Activated naive CD8-positive, alpha-beta T cell treated with anti-CD3 and anti-CD28 coated beads for 36 hours (primary cell): ENCODE measurements at places on chromosomes 1 and 21.
A peak's percentile ranks its signal among the peaks of the same experiment; 100 is the strongest.

GRCh38 chr1:203464743-203465142, 10.9 kb upstream of the PRELP start:
- no peak for DNase-seq

- no peak for DNase-seq
Measured at GRCh38 chr1:192807211-192808162, 1.4 kb upstream of the RGS2 start.

DNA sequence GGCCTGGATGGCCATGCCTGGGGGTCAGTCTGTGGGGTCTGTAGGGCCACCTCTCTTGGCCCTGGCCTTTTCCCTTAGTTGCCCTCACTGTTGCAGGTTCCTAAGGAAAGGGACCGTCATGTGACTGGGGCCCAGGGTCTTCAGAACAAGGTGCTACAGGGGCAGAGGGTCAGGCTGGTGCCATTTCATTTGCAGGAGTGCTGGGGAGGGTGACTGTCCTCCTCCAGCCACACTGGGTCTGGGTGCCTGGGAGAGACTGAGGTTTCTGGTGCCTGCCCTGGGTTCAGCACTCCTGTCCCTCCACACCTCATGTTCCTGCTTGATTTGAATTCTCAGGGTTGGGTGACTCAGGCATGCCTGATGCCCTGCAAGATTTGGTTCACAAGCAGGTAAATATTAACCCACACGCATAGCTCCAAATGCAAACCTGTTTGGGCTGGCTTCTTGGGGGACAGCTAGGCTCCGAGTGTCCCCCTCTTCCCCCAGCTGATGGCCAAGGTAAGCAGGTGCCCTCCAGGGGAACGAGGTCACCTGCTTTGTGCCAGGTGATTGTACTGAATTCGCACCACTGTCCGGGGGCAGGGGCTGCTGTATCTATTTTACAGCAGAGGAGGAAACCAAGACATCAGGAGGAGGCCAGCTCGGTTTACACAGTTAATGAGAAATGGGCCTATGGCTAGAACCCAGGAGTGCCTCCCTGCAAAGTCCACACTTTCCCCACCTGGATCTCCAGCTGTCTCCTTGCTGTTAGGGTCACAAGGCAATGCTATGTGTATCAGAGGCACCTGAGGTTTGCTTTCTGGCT, 20.3 kb downstream of the ARHGEF10L start:
- DNase-seq = no peak

- DNase-seq = peak; percentile 77
Measured at GRCh38 chr1:39105061-39105840, 79.1 kb downstream of the NDUFS5 start.

DNA sequence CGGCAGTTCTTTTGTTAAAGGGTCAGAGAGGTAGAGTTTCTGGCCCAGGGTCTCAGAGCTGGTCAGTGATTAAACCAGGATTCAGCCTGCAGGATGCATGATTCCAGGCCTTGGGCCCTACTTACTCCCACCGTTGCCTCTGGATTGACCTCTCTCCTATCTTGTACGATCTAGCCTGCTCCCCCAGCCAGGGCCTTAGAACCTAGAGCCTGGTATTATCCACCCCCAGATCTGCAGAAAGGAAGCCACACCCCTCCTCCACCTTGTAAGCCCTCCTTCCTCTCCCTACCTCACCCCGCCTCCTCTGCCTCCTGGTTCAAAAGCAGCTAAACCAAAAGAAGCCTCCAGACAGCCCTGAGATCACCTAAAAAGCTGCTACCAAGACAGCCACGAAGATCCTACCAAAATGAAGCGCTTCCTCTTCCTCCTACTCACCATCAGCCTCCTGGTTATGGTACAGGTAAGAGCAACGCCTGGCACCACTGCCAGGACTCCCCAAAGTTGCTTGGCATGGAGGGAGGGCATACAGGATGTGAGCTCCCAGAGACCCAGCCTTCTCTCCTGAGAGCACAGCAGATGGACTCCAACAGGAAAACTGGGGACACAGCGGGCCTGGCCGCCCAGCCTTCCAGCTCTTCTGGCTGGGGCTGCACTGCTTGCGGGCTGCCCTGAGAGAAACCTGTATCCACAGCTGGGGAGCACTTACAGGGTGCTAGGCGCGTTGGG, at the start of gene CD52:
CD52 (plus strand) TSS at position 347 of the 726 bp plus-strand sequence; CDS start at position 407, 60 bp downstream.
- peak; percentile 81 for DNase-seq

DNA sequence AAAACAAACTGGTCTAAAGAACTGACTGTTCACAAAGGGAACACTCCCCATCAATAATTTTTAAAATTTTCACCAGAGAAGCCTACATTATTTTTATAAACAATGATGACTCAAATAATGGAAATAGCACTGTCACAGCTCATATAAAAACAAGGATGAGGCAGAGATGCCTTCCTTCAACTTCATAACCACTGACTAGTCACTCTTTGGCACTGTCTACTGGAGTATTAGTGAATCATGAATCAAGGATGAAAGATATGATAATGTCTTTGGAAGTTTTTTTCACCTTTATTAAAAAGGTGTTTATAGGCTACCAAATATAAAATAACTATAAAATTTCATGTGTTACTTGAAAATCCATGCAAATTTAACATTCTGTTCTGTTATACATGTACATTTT, 316.9 kb downstream of the VAV3 start:
- no peak for DNase-seq

DNA sequence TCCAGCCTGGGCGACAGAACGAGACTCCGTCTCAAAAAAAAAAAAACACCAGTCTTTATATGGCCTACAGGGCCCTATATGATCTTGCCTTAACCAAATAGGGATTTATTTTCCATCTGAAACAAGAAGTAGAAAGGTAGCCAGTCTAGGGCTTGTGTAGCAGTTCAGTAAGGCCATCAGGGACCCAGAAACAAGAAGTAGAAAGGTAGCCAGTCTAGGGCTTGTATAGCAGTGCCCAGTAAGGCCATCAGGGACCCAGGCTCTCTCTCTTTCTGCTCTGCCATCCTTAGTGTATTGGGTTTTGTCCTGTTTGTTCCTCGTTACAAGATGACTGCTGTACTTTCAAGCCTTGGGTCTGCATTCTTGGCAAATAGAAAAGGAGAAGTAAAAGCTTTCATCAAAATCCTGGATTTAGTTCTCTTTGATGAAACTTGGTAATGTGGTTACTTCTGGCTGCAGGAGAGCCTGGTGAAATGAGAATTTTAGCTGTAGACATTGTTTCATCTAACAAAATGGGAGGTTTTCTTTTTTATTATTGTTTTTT, 46.1 kb downstream of the PKN2 start:
- DNase-seq = no peak

DNA sequence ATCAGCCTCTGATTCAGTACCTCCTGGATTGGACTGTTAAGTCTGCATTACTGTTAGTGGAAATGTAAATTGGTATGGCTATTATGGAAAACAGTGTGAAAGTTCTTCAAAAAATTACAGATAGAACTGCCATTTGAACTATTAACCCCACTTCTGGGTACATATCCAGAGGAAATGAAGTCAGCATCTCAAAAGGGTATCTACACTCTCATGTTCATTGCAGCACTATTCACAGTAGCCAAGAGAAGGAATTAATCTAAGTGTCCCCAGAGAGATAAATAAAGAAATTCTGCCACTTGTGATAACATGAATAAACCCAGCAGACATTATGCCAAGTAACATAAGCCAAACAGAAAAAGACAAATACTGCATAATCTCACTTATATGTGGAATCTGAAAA, 676.0 kb downstream of the PLA2G4A start:
- DNase-seq = no peak

DNA sequence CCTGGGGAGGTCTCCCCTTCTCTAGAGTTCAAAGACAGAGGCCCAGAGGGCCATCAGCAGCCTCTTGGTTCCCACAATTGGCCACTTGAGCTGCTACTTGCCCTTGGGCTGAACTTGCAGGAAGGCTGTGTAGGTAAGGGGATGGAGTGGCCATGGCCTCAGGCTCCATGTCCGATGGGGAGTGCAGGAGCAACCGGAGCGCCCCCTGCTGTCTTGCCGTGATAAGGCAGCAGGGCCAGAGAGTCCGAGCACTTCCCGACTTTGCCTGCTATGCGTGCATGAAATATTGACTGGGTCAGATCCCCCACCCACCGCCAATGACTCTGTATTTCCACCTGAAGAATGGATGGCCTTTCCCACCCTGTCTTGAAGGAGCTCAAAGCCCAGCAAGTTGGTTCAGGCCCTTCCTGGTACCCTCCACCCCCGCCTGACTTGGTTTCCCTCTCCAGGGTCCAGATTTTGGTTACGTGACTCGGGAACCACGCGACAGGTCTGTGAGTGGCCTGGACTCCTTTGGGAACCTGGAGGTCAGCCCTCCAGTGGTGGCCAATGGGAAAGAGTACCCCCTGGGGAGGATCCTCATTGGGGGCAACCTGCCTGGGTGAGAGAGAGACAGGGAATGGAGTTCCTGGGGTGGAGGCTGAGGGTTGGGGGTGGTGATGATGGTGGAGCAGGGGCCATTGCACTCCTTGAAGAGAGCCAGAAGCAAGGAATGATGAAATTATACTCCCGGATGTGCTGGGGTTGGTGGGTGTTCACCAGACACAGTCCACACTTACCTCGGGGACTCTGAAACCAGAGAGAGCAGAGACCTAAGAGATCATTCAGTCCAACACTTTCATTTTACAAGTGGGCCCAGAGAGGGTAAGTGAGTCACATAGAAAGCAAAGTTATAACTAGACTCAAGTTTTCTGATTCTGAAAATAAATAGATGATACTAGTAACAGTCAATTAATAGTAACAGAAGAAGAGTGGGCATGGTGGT, 25.6 kb downstream of the PADI3 start:
- peak; percentile 47 for DNase-seq

DNA sequence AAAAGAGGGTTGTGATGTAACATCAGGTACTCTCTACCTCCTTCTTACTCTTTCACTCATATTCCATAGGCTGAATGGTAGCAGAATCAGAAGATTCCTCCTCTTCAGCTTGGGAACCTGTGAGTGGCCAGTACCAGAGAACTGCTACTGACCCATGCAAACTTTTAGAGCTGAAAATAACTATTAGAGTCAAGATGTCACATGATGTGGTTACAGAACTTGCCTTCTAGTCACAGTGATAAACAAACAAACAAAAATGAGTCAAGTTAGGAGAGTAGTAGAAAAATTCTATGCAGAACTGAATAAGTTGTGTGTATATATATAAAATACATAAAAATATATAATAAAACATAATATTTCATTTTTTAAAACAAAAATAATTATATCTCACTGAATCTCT, 47.6 kb upstream of the RGS1 start:
- no peak for DNase-seq

- no peak for DNase-seq
Measured at GRCh38 chr1:177591155-177591554, 378.7 kb downstream of the SEC16B start.

DNA sequence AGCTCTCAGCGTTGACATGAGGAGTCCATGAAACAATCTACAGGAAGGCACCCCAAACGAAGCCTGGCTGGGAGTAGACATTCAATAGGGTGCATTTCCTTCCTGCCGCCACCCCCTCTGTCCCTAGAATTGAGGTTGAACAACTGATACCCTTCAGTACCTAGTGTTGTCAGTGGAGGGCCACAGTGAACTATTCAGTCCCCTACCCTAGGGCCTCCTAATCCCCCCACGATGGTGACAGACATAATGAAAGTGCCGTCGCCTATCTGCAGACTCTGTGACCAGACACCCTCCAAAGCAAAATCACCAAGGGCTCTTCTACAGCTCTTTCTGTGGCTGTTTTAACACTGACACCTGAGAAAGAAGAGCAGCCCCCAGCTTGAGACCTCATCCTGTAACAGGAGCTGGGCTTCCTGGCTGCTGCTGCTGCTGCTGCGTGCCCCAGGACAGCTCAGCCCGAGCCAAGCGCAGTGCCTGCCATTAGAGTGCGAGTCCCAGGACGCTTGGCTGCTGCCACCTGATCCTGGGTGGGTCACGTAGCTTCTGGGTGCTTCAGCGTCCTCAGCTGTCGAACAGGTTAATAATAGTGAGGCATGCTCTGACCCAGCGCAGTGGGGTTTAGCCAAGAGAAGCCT, 183.0 kb downstream of the ZBTB18 start:
- no peak for DNase-seq

DNA sequence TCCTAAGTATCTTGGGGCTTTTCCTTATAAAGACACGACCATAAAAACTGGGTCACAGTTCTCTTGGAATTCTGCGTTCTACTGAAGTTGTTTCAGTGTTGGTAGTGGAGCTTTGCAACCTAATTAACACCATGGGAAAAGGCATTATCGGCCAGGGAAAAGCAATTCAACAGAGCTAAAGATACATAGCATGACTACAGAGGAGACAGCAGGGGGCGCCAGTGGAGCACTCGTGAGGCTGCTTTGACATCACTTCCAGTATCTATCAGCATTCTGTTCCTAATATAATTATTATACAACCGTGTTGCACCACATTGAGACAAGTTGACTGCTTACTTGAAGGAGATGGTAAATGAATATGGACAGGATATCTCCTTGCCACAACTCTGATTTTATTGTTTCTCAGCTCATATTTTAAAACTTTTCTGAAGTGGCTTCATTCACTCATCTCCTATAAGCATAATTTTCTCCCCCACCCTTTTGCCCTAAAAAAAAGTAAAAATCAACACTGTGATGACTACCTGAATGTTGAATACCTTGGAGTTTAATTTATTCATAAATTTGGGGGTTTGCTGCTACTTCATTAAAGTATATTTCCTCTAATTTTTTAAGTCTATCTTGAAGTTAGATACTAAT, 39.4 kb downstream of the ZP4 start:
- DNase-seq = peak; percentile 31

- peak; percentile 8 for DNase-seq
Measured at GRCh38 chr1:58885998-58886397, 102.2 kb upstream of the JUN start.

DNA sequence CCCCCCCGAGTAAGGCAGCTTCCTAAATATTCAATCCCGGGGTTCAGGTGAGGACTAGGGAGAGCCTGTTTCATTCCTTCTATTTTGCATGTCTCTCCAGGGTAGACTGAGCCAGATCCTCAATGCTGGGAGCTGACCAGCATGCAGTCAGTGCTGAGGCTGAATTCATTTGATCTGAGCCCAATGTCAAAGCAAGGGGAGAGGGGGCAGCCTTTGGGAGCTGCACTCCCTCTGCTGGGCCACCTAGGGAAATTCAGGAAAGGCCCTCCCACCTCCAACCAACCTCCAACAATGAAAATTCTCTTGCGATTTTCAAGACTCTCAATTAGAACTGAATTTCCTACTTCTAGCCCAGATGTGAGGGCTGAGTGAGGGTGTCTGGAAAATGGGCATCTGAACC, 371.2 kb downstream of the NPHP4 start:
- DNase-seq = no peak
